ENCODE measurements at places on chromosomes 3 and 15.

GRCh38 chr15:69735121-69735520, 282.5 kb downstream of the RPLP1 start:
- DNase-seq, result peak; percentile 39

GRCh38 chr3:139439278-139439677, 37.0 kb downstream of the RBP2 start:
- DNase-seq, result no peak

GRCh38 chr15:89630974-89631901, 24.0 kb downstream of the KIF7 start:
- DNase-seq, result no peak

GRCh38 chr3:177262396-177262795, 65.1 kb upstream of the TBL1XR1 start:
- DNase-seq, result peak; percentile 22

GRCh38 chr15:35117543-35118265, 32.6 kb upstream of the NANOGP8 start:
- no peak for DNase-seq
